WTC11 (cell line): ENCODE measurements at places on chromosomes 11 and 22. TPM values are rescaled to one million over a fixed set of nuclear protein-coding genes. Genes with fewer than 3 reads are reported as not detected.
A peak's percentile ranks its signal among the peaks of the same experiment; 100 is the strongest.

- no peaks in the 10 kb centered on the region for H3K36me3 ChIP-seq
- H3K27ac ChIP-seq, result no peak overlapping the region
- H3K4me1 ChIP-seq, result peaks cover 16% of the 10 kb centered on the region
- H3K27me3 ChIP-seq, result peaks cover 7% of the 10 kb centered on the region; the same call in 1 of the 2 replicates
- DNase-seq, result no peak
Measured at GRCh38 chr11:29447821-29448220, 569.0 kb downstream of the KCNA4 start.

- no peak for DNase-seq
- no peaks in the 10 kb centered on the region for H3K4me1 ChIP-seq
- H3K36me3 ChIP-seq, result no peaks in the 10 kb centered on the region
- H3K4me3 ChIP-seq, result no peak overlapping the region
- H3K27me3 ChIP-seq, result no peaks in the 10 kb centered on the region
- H3K27ac ChIP-seq, result no peak overlapping the region
Measured at GRCh38 chr11:122749005-122749687, 89.2 kb upstream of the CRTAM start.

GRCh38 chr11:10268746-10269488, 25.1 kb downstream of the SBF2 start:
- DNase-seq, result no peak
- H3K27me3 ChIP-seq, result no peaks in the 10 kb centered on the region
- peaks cover 5% of the 10 kb centered on the region for H3K36me3 ChIP-seq
- H3K4me1 ChIP-seq, result peaks cover 11% of the 10 kb centered on the region

GRCh38 chr11:130215531-130216220, 56.1 kb downstream of the ST14 start:
- no peaks in the 10 kb centered on the region for H3K27me3 ChIP-seq
- H3K36me3 ChIP-seq, result no peaks in the 10 kb centered on the region
- H3K4me3 ChIP-seq, result no peak overlapping the region
- peaks cover 20% of the 10 kb centered on the region for H3K4me1 ChIP-seq

GRCh38 chr22:27097933-27098332, 440.5 kb downstream of the MIAT start:
- no peak overlapping the region for H3K4me3 ChIP-seq
- no peak for DNase-seq
- H3K36me3 ChIP-seq, result no peaks in the 10 kb centered on the region
- peaks cover 13% of the 10 kb centered on the region for H3K27me3 ChIP-seq

GRCh38 chr11:121194731-121195596, 93.9 kb downstream of the TECTA start:
- peak; percentile 49 for DNase-seq
- H3K27ac ChIP-seq, result no peak overlapping the region
- H3K27me3 ChIP-seq, result no peaks in the 10 kb centered on the region

GRCh38 chr11:114074546-114075343, 15.2 kb downstream of the ZBTB16 start:
- H3K27me3 ChIP-seq, result peaks cover 52% of the 10 kb centered on the region
- no peaks in the 10 kb centered on the region for H3K36me3 ChIP-seq
- H3K4me1 ChIP-seq, result peaks cover 43% of the 10 kb centered on the region
- no peak for DNase-seq
- no peak overlapping the region for H3K4me3 ChIP-seq

- H3K36me3 ChIP-seq, result peaks cover 15% of the 10 kb centered on the region
- H3K4me3 ChIP-seq, result no peak overlapping the region
- H3K27me3 ChIP-seq, result peaks cover 99% of the 10 kb centered on the region; the same call in 1 of the 2 replicates
- H3K4me1 ChIP-seq, result peaks cover 9% of the 10 kb centered on the region
- no peak overlapping the region for H3K27ac ChIP-seq
- no peak for DNase-seq
Measured at GRCh38 chr11:2599561-2600189, 100.1 kb downstream of the KCNQ1OT1 start.

DNA sequence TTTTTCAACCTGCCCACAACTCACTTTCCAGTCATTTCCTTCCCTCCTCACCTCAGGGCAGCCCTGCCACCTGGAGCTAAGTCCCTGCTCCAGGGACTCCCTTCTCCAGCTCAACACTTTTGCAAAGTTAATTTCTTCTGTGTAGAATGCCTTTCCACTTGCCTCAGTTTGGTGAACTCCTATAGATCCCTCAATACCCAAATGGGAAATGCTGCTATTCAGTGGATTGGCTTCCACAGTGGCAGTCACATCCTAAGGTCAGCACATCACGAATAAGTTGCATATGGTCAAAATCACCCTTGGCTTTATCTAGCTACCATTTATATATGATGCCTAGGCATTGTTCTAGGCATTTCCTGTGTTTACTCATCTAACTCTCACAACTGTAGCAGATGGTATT, 23.6 kb downstream of the GDPD5 start:
- H3K27me3 ChIP-seq, result no peaks in the 10 kb centered on the region
- no peaks in the 10 kb centered on the region; the same call in 1 of the 2 replicates for H3K4me1 ChIP-seq
- DNase-seq, result no peak
- peak overlapping the region; percentile 18; the same call in 1 of the 2 replicates for H3K27ac ChIP-seq
- H3K36me3 ChIP-seq, result no peaks in the 10 kb centered on the region

GRCh38 chr22:48654492-48654891, 1173.2 kb downstream of the BRD1 start:
- H3K4me1 ChIP-seq, result no peaks in the 10 kb centered on the region

- peaks cover 5% of the 10 kb centered on the region; the same call in 1 of the 2 replicates for H3K4me1 ChIP-seq
- no peaks in the 10 kb centered on the region for H3K27me3 ChIP-seq
- no peak for DNase-seq
- H3K4me3 ChIP-seq, result no peak overlapping the region
- H3K36me3 ChIP-seq, result no peaks in the 10 kb centered on the region
Measured at GRCh38 chr22:31305194-31305593, 12.9 kb upstream of the PIK3IP1 start.

DNA sequence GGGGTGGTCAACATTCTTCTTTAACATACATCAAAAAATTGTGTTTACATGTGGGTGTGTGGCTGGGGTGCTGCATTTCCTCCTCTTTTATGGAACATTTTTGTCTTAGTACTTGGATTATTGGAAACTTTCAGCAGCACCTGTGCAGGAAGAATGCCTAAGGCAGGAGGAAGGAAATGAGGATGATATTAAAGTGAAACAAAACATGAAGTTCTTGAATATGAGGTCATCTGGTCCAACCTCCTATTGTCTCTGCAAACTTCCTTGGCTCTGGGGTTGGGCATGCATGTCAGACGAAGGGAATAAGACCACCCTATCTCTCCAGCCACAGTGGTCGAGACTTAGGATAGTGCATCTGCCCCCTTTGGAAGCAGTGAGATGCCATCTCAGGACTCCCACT, 20.6 kb upstream of the OR9Q1 start:
- H3K27me3 ChIP-seq, result no peaks in the 10 kb centered on the region; the same call in 1 of the 2 replicates
- peaks cover 7% of the 10 kb centered on the region for H3K36me3 ChIP-seq
- no peak overlapping the region for H3K27ac ChIP-seq
- no peak for DNase-seq
- H3K4me3 ChIP-seq, result no peak overlapping the region
- peaks cover 11% of the 10 kb centered on the region for H3K4me1 ChIP-seq

DNA sequence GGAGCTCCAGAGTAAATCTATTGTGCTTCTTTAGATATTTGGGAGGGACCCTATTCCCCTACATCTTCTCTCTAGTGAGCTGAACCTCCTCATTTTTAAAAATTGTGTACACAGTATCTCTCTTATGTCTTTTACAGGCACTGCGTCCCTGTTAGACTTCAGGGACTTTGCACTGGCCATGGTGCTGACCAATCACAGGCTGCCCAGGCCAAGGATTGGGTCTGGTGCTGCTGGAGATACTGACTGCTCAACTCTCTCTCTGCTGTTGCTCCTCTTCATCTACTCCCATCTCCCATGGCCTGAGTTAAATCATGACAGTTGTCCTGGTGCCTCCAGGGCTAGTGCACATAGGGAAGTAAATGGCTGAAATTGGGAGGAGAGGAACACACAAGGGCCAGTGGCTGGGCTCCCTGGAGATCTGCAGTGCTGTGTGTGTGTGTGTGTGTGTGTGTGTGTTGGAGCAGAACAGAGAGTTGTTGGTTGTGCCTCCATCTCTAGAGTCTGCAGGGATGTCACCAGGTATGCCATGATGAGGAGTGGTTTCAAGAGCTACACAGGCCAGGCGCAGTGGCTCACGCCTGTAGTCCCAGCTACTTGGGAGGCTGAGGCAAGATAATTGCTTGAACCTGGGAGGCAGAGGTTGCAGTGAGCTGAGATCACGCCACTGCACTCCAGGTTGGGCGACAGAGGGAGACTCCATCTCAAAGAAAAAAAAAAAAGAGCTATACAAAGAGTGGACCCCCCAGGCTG, 155.3 kb downstream of the ST3GAL4 start:
- H3K27ac ChIP-seq, result no peak overlapping the region
- H3K4me1 ChIP-seq, result no peaks in the 10 kb centered on the region
- peaks cover 4% of the 10 kb centered on the region; the same call in 1 of the 2 replicates for H3K36me3 ChIP-seq
- no peak overlapping the region for H3K4me3 ChIP-seq

- H3K27me3 ChIP-seq, result no peaks in the 10 kb centered on the region; the same call in 1 of the 2 replicates
- no peak overlapping the region for H3K4me3 ChIP-seq
- H3K27ac ChIP-seq, result no peak overlapping the region
- H3K36me3 ChIP-seq, result no peaks in the 10 kb centered on the region
- DNase-seq, result no peak
Measured at GRCh38 chr11:82639251-82639650, 94.4 kb downstream of the FAM181B start.

GRCh38 chr11:27022659-27023251, 17.9 kb upstream of the BBOX1 start:
- no peaks in the 10 kb centered on the region for H3K27me3 ChIP-seq
- no peak for DNase-seq
- H3K4me3 ChIP-seq, result no peak overlapping the region
- no peak overlapping the region for H3K27ac ChIP-seq
- H3K4me1 ChIP-seq, result peaks cover 14% of the 10 kb centered on the region
- no peaks in the 10 kb centered on the region for H3K36me3 ChIP-seq

- H3K27ac ChIP-seq, result peak overlapping the region; percentile 82
- H3K36me3 ChIP-seq, result peaks cover 12% of the 10 kb centered on the region
- 0 out of 2 replicates have a peak, but pooled peaks cover 4% of the 10 kb centered on the region for H3K4me1 ChIP-seq
- DNase-seq, result no peak
- no peak overlapping the region for H3K4me3 ChIP-seq
Measured at GRCh38 chr22:20517422-20517821, 10.0 kb downstream of the MED15 start.

DNA sequence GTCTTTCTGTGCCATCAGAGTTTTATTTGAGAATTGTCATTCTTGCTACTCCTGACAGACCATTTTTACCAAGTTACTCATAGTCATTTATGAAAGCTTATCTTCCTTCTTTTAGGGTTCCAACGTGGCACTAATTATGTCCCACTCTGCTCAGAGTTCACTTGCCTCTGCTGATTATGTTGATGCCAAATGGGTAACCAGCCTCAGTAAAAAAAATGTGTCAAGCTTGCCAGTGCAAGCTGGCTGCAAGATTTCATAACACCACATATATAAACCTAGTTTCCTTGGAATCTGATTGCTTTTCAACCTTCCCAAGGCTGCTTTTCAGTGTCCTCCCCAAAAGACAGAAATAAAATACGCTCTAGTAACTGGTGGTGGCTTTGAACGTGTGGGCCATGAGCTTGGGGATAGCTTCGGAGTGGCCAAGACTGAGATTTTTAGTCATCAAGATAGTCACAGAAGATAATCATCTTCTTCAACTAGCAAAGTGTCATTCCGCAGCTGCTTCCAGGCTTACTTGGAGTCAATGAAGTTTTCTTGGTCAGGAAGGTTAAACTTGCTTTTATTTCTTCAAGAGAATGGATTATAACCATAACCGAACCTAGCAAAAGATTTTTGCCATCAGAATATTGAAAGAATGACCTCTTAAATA, 29.5 kb upstream of the APOA1 start:
- H3K27ac ChIP-seq, result no peak overlapping the region
- no peaks in the 10 kb centered on the region for H3K4me1 ChIP-seq
- no peaks in the 10 kb centered on the region for H3K27me3 ChIP-seq
- H3K4me3 ChIP-seq, result no peak overlapping the region
- DNase-seq, result no peak

DNA sequence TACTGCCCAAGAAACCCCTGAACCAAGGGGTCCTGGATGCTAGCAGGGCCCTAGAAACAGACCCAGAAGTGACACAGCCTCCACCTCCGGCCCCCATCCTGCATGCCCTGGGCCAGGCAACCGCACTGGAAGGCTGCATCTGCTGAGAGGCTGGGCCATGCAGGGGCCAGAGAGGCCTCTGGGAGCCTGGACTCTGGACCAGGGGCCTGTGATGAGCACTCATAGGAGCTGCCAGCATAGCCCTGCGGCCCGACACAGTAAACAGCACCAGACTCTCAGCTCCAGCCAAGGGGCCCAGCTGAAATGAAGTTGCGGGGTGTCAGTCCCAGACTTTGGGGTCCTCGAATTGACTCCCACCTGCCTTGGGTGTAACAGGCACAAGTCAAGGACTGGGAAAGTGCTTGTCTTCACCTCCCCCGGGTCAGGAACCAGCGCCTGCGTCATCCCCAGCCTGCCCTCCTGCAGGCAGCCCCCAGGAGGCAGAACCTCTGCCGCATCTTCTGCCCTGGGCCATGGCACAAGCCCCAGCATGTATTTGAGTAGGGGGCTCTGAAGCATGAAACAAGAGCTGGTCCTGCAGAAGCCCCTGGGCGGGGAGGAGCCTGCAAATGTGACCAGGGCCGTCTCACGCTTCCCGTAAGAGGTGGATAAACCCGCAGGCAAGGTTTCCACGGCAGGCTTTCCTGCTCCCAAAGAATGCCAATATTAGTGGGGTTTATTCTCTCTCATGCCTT, 25.2 kb upstream of the CCND1 start:
- H3K36me3 ChIP-seq, result peaks cover 4% of the 10 kb centered on the region; the same call in 1 of the 2 replicates
- no peak overlapping the region for H3K27ac ChIP-seq

DNA sequence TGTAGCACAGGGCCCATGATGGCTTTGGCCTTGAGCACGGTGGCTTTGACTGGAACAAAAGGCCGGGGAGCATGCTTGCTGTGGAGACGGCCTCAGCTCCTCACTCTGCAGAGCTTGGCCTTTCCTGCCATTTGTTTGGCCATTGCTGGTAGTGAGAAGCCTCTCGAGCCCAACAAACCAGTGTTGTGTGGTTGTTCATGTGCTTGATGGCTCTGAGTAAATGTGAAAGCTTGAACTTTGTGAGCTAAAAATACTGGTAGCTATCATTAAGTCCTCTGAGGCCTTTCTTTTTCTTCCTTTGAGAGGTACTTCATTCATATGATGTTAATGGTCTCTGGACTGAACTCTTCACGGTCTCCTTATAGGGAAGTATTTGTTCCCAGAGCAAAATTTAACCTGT, 39.6 kb downstream of the NAT10 start:
- H3K27ac ChIP-seq, result no peak overlapping the region
- DNase-seq, result no peak
- no peak overlapping the region for H3K4me3 ChIP-seq
- no peaks in the 10 kb centered on the region for H3K27me3 ChIP-seq

FAM83F gene
- total RNA-seq, result 33.8 to 43.1 TPM (median 35.4 TPM) in 3 replicates

INPP5J gene
- 6.2 to 9.0 TPM (median 7.7 TPM) in 3 replicates for total RNA-seq

PLA2G3 gene
- 14.7 to 18.3 TPM (median 15.1 TPM) in 3 replicates for total RNA-seq

CRYBB3 gene
- total RNA-seq, result 0.44 to 0.48 TPM in 2 of 3 replicates, not detected in the other

NUDT22 gene
- total RNA-seq, result 59.1 to 64.4 TPM (median 60.1 TPM) in 3 replicates

KCNQ1 gene
- 2.5 to 4.3 TPM (median 4.0 TPM) in 3 replicates for total RNA-seq

KRTAP5-9 gene
- not detected in 3 replicates for total RNA-seq

FAM89B gene
- 13.3 to 17.5 TPM (median 16.7 TPM) in 3 replicates for total RNA-seq

LSP1 gene
- total RNA-seq, result 0.77 to 1.7 TPM (median 1.0 TPM) in 3 replicates

PTPRCAP gene
- total RNA-seq, result 3.5 to 4.0 TPM (median 3.6 TPM) in 3 replicates

MMP13 gene
- not detected in 3 replicates for total RNA-seq

OLFML1 gene
- 0.16 to 0.18 TPM in 2 of 3 replicates, not detected in the other for total RNA-seq

GGTLC3 gene
- total RNA-seq, result not detected in 3 replicates

YPEL4 gene
- 0.15 to 0.30 TPM in 2 of 3 replicates, not detected in the other for total RNA-seq

CAT gene
- 9.3 to 13.2 TPM (median 11.5 TPM) in 3 replicates for total RNA-seq

MS4A4A gene
- total RNA-seq, result not detected in 3 replicates

TPP1 gene
- 36.2 to 51.4 TPM (median 44.8 TPM) in 3 replicates for total RNA-seq
